Dermis blood vessel endothelial cell (primary cell): ENCODE measurements at places on chromosomes 12 and 14. TPM values are rescaled to one million over a fixed set of nuclear protein-coding genes. Genes with fewer than 3 reads are reported as not detected.

The KCNMB4 gene
- total RNA-seq, result 0.34 and 0.42 TPM in 2 replicates

The IL22 gene
- not detected in 2 replicates for total RNA-seq

The OTOGL gene
- total RNA-seq, result 0.17 and 1.2 TPM in 2 replicates

The LLPH gene
- 3.4 and 16.7 TPM in 2 replicates for total RNA-seq

The SLC8B1 gene
- total RNA-seq, result 21.7 and 25.2 TPM in 2 replicates

The RASSF9 gene
- 7.7 and 13.4 TPM in 2 replicates for total RNA-seq

The LACRT gene
- not detected in 2 replicates for total RNA-seq

DNA sequence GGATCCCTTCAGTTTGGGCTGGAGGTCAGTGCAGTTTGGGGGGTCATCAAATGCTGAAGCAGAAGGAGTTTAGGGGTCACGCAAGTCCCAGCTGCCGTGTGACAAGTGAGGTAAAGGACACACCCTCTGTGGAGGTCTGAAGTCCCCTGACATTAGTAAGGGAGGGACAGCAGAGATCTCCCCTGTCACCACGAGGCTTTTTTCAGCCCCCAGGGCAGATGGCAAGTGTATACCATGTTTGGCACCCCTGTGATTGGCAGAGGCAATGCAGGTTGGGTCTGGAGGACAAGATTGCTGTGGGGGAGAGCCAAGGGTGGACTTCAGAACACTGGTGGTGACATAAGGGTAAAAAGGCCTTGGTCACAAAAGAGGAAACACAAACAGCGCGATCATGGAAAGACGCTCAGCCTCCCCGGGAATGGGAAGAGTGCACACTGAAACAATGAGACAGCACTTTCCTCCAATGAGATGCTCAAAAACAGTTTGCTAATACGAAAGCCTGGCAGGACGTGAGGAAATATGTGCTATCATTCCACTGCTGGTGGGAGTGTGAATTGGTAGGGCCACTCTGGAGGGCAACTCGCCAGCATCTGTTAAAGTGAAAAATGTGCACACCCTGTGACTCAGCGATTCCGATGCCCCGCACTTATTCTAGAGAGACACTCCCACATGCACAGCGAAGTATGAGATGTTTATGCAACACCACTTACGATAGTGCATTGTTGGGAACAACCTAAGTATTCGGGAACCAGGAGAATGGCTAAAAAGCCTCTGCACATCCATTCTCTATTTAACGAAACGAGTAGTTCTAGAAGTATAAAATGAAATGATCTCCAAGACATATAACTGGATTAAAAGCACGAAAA, 14.4 kb upstream of the CD27 start:
- DNase-seq, result peak; percentile 95

- no peak for DNase-seq
Measured at GRCh38 chr12:75323663-75324062, 6.5 kb downstream of the CAPS2 start.

- DNase-seq, result no peak
Measured at GRCh38 chr12:121033625-121034349, 5.3 kb downstream of the OASL start.

- peak; percentile 61 for DNase-seq
Measured at GRCh38 chr14:24334431-24335291, at the start of gene ADCY4. TSS of gene ADCY4 (minus strand) at chr14:24335071. CDS start at chr14:24334652, 419 bp downstream.

GRCh38 chr12:911191-911826, 38.2 kb downstream of the RAD52 start:
- peak; percentile 81 for DNase-seq

- no peak for DNase-seq
Measured at GRCh38 chr14:21063479-21063878, 5.9 kb downstream of the RNASE8 start.

GRCh38 chr12:42935756-42936155, 346.2 kb upstream of the PRICKLE1 start:
- no peak for DNase-seq

DNA sequence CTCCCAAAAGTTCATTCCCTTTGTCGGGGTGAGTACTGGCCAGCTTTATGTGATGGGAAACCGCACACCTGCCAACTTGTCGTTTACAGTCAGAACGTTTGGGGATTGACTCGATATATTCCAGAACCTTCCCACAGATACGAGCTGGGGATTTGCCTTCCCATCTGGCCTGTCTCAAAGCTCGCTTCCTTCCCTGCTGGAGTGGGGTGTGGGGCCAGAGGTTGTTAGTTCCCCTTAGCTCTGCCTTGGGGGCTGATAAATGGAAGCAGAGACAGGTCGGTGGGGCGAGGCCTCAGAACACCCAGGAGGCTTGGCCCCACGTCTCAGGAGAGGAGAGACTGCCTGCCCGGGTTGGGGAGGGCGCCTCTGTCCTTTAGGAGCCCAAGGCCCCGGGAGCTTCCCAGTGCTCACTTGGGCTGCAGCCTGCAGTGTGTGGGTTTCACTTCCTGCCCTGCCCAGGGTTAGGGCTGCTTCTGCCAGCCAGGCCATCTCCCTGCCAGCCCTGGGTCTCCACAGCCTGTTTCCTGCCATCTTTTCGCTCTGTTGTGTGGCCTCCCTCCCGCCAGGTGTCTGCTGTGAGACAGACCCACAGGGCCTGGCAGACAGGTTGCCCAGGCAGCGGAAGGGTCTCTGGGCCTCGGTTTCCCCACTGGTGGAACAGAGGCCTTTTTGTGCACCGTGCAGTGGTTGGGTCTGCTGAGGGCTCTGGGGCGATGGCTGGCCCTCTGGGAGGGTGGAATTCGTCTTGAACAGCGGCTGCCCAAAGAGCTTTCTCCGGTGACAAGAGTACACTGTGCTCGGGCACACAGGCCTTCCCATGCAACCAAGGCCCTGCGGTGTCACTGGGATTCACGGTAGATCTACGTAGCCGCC, 8.1 kb upstream of the TEX22 start:
- no peak for DNase-seq

GRCh38 chr12:19850346-19851065, 411.2 kb downstream of the AEBP2 start:
- DNase-seq, result no peak

- DNase-seq, result no peak
Measured at GRCh38 chr12:7210642-7211151, 21.2 kb downstream of the PEX5 start.

DNA sequence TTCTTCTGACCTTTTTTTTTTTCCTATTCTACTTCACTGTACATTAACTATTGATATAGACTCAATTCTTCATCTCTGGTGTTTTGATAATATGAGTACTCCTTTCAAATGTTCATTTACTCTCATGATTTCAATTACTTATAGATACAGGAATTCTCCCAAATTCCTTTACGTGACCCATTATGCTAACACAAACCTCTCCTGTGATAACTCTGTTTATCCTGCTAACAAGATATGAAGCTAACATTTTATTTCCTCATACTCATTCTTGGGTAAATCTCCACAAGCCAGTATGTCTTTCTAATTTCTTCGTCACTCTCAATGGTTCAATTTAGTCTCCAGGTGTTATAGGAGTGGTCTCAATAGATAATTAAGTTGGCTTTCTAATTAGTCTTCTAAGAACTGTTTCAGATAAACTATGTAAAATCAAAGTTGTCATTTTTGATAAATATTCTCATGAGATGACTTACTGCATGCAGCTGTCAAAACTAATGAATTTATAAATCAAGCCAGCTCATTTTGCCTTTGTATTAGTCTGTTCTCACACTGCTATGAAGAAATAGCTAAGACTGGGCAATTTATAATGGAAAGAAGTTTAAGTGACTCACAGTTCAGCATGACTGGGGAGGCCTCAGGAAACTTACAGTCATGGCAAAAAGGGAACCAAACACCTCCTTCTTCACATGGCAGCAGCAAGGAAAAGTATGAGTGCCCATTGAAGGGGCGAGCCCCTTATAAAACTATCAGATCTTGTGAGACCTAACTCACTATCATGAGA, 130.6 kb upstream of the MYF6 start:
- DNase-seq, result no peak

DNA sequence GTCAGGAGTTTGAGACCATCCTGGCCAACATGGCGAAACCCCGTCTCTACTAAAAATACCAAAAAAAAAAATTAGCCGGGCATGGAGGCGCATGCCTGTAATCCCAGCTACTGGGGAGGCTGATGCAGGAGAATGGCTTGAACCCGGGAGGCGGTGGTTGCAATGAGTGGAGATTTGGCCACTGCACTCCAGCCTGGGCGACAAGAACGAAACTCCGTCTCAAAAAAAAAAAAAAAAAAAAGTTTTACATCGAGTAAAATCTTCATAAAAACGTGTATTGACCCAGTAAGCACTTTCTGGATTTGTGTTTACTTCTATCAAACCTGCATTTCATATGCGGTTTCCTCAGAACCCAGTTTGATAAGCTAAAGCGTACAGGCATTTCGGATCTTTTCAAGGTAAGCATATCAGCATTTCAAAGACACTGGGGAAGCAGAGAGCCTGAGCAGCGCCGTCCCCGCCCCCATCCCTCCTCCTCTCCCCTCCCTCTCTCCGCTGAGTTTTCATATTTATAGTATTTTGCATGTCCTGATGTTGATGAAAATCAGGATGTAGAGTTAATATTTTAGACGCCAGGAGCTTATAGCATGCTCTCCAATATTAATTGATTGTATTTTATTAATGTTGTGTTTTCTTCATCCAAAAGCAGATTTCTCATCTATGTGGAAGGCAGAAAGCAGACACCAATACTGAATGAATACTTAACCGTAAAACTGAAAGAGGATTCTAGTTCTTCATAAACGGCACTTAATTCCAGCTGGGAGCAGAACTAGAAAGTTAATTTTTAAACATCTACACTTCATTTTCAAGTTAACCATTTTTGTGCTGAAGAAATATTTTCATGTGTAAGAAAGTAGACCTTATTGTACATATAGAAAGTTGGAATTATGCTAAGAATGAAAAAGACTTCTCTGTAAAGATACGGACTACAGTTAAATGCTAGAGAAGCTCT, 9.2 kb upstream of the HIP1R start:
- DNase-seq, result no peak

- DNase-seq, result no peak
Measured at GRCh38 chr12:44287545-44287944, 451.7 kb downstream of the TMEM117 start.

DNA sequence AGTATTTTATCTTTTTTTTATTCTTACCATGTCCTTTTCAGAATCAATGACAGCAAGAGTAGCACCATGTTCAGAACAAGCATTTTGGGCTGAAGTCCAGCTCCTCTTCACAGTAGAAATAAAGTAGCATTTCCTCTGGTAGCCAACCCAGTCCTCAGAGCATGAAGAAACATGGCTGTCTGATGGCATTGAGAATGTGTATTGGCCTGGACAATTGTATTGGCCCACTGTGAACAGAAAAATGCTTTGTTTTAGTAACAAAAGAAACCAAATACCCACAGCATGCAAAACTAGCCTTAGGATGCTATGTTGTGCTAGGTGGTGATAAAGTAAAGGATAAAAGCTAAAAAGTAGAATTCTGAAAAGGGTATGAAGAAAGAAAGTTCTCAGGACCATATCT, 5.7 kb downstream of the CD69 start:
- DNase-seq, result no peak

DNA sequence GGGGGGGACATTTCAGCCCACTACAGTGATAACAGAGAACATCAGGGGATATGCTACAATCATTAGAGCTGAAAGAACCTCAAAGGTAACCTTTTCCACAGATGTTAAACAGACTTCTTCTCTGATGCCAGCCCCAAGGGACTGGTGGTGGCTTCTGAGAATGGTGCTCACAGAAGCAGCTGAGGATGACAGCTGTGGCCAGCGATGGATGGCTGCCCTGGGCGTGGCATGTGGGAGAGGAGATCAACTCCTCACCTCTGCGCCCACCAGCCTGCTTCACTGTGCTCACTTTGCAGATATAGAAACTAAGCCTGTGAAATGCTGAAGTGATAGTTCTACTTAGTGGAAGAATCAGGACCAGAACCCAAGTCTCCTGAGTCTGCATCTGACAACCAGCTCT, 33.0 kb downstream of the FOXN3 start:
- no peak for DNase-seq

GRCh38 chr14:92861856-92862745, 60.8 kb upstream of the CHGA start:
- peak; percentile 22 for DNase-seq

DNA sequence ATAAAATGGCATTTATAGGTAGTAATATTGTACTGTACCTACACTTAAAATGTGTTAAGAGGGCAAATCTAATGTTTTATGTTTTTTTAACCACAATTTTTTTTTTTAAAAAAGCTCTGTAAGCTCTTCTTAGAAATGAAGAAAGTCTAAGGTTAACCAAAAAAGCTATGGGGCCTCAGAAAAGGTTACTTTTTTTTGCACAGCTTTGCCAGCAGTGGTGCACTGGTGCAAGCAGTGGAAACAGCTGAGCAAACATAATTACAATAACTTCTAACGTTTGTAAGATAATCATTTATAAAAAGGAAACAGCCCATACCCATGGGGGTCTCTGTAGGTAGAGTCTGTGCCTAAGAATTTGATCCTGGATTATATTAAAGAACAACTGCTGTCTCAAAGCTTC, 85.1 kb upstream of the NID2 start:
- no peak for DNase-seq

- no peak for DNase-seq
Measured at GRCh38 chr14:42642787-42643186, 1036.1 kb downstream of the LRFN5 start.

- DNase-seq, result no peak
Measured at GRCh38 chr14:69574954-69575295, 254 bp upstream of the CCDC177 start.

DNA sequence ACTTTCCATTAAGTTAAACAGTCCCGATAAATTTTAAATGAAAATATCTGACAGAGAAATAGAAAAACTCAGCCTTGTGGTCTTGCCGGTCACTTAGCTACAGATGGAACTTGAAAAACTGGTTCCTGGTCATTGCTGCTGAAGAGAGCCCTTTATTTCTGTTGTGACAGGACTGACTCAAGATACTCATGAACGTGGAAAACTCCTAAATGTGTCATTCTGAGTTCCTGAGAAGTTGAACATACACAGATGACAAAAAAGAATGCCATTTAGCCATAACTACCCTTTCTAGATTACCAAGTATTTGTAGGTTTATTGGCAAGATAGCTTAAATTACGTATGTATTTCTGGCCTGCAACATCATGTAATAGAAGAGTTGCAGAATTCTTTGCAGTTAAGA, 134.2 kb downstream of the HMGA2 start:
- no peak for DNase-seq

DNA sequence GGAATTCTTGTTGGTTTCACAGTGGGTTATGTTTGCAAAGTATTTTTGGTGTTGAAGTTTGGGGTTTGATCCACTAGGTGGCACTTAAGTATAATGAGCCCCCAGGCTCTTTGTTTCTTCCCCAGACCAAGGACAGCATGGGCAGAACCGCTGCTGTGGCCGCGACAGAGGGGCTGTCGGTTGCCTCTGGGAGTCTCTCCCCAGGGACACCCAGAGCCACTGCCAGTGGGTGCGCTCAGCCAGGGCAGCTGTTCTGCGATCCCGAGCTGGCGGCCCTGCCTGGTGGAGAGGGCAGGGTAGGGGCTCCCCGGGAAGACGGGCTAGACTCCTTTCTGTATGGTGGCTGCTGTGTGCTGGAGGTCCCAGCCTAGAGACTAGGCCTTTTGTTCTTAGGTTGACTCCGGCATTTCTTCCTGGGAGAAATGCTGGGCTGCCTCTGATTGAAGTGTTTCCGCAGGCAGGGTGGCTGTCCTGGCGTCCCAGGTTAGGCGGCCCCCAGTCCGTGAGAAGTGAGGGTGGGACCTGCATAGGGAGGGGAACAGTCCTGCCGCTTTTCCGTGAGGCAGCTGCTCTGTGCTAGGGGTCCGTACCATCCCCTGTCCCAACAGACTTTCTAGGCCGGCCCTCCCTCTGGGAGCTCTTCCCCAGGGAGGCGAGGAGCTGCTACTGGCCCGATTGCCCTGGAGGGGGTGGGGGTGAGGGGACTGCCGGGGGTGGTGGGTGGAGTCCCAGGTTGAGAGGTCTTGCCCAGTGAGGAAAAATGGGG, 253.1 kb upstream of the PELI2 start:
- DNase-seq, result no peak
